Stimulated activated CD8-positive, alpha-beta memory T cell treated with anti-CD3 and anti-CD28 coated beads, Interleukin-12 subunit alpha, Interleukin-12 subunit beta, amount 100 ng/mL, for 4 hours (primary cell): ENCODE measurements at places on chromosomes 4 and X.

DNA sequence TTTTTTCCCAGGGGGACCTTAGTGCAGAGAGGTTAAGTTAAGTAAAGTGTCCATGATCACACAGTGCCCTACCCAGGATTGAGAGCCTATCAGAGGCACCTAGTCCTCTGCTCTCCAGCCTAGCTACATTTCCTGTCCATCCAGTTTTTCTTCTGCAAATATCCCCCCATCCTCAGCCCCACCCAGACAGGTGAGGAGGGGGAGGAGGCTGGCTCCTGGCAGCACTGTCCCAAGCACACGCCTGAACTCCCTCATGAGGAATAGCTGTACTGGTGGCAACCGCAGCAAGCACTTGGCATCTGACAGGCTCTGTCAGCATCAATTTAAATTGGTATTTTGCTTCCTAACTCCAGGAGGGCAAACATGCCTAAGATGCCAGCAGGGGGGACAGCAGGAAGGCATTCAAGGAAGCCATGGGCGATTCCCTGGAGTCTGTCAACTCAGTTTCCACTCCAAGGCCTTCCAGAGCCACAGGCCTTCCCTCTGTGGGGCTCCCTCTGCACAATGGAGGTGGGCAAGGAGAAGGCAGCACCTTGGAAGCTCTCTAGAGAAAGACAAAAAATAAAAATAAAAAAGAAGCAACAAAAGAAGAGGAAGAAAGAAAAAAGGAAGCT lies 6.4 kb upstream of the FRMPD3 start:
- DNase-seq = no peak

GRCh38 chr4:118410138-118410537 lies 57.3 kb upstream of the PRSS12 start:
- DNase-seq = no peak

DNA sequence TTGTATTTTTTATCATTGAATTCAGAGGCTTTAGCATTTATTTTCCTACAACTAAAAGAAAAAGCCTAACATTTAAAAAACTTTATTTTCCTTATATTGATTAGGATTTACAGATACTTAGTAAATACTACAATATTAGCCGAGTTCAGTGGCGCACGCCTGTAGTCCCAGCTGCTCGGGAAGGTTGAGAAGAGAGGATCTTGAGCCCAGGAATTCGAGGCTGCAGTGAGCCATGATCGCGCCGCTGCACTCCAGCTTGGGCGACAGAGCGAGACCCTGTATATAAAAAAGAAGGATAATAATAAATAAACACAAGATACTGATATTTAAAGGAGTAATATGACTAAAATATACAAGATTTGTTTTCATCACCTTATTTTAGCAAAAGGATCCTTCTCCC lies 681 bp upstream of the UPF3B start:
- no peak for DNase-seq

- no peak for DNase-seq
These were observed 213.6 kb upstream of the NRK start for GRCh38 chrX:105608745-105609144.

GRCh38 chr4:6989331-6989923 lies 53.7 kb upstream of the TADA2B start:
- DNase-seq = no peak

DNA sequence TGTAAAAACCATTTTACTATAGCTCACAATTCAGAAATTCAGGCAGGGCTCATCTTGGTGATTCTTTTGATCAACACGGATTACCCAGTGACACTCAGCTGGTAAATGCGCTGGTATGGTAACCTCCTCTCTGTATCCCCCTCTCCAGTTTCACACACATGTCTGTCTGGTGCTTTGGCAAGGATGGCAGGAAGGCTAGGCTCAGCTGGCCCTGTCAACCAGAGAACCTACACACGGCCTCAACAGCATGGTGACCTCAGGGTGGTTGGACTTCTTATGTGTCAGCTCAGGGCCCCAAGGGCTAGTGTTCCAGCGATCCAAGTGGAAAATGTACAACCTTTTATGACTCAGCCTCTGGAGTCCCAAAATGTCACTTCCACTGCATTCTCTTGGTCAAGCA lies 55.7 kb upstream of the EOLA2 start:
- no peak for DNase-seq

DNA sequence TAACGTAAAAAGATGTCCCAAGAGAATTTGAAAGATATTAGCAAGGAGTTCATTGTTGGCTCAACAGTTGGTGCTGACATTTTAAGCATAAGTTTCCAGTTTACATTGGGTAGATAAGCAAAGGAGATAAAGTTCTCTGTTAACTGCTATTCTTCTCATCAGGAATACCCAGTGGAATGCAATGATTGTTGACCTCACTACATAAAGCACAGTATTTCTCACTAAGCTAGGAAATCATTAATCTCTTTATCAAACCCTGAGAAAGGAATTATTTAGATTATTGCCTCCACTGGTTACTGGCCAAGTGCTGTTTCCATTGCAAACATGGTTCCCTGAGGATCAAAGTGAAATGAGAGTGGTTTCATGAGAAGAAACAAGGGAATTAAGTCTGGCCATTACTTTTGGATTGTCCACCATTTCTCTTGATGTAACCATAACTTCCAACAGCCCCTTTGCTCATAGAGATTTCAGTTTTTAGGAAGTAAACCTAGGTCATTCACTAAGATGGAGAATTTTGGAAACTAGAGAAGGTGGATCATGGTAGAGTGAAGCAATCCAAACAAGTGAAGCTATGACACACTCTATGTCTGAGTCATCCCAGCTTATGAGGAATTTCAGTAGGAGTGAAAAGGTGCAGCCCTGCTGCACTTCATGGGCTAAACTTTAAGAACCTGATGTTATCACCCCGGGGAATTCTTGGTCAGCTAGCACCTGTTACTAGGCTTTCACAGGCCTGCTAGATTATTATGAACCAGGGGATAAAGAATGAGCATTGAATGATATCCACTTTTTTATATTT lies 163.4 kb downstream of the AREG start:
- DNase-seq = no peak

- no peak for DNase-seq
These were observed 5.1 kb downstream of the SEPTIN6 start for GRCh38 chrX:119687661-119688413.

GRCh38 chr4:61300266-61300844 lies 100.2 kb downstream of the ADGRL3 start:
- DNase-seq = no peak

DNA sequence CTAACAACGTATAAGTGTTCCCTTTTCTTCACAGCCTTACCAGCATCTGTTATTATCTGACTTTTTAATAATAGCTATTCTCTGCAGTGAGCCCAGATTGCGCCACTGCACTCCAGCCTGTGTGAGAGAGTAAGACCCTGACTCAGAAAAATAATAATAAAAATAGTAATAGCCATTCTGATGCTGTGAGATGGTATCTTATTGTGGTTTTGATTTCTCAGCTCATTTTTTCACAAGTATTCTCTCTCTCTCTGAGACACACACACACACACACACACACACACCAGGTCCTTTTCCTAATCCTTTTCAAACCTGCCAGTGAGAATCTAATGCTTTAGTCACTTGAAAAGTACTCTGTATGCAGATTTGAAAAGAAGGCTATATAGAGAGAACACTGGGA lies 89.8 kb downstream of the CHIC2 start:
- no peak for DNase-seq

DNA sequence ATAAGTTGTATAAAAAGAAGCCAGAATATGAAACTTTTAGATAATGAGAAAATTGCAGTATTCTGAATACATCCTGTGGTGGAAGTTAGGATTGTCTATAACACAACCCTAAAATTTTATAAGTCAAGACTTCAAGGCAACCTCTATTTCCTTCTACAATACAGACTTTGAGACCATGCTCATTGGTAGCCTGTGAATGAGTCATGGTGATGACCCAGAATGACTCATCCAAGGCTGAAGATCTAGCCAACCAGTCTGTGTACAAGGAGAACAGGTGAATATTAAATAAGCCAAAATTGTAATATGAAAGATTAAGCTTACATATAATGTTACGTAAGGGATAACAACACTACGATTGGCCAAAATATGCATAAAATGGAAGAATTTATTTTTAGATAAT lies 475.9 kb upstream of the GALNT7 start:
- no peak for DNase-seq

DNA sequence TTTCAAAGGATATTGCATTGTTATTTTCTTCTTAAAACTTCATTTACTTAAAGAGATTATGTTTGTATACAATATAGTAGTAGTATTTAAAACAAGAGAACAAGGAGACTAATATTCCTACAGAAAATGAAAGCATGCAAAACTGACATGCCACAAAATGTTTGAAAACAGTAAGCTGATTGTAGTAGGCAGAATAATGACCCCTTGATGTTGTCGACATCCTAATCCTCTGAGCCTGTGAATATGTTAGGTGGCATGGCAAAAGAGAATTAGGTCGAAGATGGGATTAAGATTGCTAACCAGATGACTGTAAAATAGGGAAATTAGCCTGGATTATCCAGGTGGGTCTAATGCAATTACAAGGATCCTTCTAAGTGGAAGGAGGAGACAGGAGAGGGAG lies 522.2 kb upstream of the NR3C2 start:
- DNase-seq = no peak

DNA sequence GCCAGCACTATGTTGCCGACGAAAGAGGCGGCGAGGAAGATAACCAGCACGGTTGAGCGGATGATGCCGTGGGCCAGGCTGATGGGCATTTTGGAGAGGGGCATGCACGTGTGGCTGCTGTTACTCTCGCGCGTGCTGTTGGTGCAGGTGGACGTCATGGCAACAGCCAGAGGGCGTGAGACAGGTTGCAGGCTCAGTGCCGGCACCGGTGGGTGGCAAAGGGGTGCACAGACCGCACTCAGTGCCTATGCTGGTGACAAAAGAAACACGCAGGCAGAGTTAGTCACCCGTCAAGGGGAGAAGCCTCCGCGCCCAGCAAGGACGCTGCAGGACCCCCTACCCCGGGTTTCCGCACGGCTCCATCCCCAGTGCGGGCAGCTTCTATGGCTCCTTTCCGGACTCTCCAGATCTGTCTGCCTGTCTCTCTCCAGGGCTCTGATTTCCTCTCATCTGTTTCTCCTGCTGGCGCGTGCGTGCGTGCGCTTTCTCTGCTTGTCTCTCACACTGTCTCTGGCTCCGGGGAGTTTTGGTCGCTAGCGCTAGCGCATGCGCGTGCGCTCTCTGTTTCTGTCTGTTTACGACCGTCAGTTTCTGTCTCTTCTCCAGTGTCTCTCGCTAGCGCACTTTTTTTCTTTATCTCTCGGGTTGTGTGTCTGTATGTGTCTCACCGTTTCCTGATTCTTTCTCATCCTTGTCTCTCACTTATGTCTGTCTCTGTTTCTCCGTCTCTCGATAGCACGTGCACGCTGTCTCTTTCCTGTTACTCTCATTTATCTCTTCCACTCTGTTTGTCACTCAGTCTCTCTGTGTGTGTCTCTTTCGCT lies 2.1 kb downstream of the GPR101 start:
- DNase-seq = no peak

GRCh38 chr4:11421116-11421515 lies 7.6 kb downstream of the HS3ST1 start:
- no peak for DNase-seq

GRCh38 chr4:8451440-8452182 lies 11.0 kb downstream of the TRMT44 start:
- DNase-seq = no peak

DNA sequence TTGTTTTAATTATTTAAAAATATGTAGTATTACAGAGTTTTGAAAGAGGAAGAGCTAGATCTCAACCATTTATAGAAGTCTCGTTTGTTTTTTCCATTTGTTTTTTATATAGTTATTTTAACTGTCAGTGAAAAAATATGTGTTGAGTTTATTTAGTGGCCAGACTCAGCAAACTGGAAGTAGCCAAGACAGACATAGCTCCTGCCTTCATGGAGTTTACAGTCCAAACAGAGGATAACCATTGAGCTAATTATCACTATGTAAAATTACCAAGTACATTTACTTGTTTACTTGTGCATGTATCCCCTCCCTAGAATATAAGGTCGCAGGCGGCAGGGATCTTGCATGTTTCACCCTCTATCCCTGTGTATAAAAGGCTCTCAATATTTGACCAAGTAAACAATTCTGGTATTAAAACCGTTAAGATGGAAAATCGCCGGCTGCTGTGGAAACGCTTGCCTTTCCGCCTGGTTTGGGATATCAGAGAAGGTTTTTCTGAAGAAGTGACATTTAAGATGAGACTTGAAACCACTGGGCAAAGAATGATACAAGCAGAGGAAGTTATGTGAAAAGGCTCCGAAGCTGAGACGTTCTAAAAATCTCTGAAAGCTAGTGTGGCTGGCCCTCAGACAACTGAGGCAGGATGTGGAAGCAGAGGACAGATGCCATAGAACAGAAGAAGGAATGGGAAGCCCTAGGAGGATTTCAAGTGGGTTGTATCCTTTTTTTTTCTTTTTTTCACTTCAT lies 1.3 kb upstream of the CCNI start:
- no peak for DNase-seq

- DNase-seq = no peak
These were observed 12.8 kb downstream of the SLC6A14 start for GRCh38 chrX:116449156-116449555.

GRCh38 chr4:149292425-149293007 lies 523.1 kb downstream of the IQCM start:
- DNase-seq = no peak

DNA sequence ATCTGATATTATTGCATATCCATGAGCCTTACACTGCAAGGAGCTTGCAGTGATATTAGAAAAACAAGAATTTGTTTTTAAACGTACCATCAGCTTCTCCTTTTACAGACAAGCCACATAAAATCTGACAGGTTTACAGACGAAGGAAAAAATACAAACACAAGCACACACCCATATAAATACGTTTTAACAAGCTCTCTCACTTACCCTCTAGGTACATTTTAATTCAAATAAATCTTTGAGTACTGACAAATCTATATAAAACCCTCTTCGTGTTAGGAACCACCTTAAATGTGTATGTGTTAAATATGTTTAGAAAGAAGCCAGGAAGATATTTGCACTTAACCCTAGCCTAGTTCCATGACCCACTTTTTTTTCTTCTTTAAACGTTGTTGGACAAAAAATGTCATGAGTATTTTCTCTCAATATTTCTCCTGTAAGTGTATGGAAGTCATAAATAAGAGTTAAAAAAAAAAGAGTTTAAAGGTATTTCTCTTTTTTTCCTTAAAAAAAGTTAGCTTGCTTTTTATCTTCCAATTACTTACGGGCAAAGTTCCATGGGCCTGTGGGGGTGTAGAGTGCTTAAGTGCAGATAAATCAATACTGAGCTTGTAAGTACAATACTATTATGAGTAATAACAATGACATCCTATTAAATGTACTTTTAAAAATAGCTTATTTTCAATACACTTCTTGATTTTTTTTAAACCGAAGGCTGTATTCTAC lies 1.5 kb downstream of the ARAP2 start:
- DNase-seq = no peak

DNA sequence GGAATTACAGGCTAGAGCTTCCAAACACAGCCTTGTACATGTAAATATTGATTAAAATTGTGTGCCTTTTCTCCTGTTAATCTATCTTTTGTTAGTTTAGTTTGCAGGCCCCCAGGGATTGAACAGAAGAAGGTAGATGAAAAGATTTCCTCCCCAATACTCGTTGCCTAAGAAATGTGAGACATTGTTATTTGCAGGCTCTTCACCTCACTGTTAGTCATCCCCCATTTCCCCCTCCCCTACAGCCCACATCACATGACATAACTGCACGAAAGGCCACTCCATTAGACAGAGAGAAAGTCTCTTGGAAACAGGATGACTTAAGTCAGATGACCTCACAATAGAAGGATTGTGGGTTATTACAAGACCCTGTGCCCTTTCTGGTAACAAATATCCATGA lies 13.3 kb upstream of the MID1 start:
- no peak for DNase-seq
